ENCODE measurements at places on chromosomes 12 and 14.
A peak's percentile ranks its signal among the peaks of the same experiment; 100 is the strongest.

GRCh38 chr12:121145221-121145620 is 12.5 kb downstream of the P2RX7 start:
- no peak for DNase-seq

DNA sequence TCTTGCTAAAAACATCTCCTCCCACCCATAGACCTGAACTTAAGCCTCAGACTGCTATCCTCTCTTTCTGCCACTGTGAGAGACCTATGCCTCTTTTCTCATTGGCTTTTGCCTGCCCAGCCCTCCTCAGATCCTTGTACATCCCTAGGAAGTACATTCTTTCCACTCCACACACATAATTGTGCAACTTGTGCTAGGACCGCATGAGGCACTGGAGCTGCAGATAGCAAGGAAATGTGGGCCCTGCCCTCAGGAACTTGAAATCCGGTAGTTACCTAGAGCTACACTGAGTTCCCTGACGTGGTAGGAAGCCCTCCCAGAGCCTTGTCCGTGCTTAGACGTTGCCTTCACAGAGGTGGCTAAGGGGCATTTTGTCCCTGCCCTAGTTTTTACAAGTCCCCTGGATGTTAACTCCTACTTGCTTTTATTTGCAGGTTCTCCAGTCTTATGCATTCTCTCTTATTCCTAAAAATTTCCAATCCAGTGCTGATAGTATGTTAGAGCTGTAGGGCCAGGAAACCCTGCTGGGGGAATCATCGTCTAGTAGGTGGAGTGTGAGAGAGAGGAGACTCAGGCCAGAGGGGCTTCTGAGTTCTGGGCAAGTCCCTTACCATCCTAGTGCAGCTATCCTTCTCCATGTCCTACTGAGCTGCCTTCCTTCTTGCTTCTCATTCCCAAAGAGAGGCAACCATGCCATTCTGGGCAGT is 41.3 kb downstream of the NTF3 start:
- no peak for DNase-seq

DNA sequence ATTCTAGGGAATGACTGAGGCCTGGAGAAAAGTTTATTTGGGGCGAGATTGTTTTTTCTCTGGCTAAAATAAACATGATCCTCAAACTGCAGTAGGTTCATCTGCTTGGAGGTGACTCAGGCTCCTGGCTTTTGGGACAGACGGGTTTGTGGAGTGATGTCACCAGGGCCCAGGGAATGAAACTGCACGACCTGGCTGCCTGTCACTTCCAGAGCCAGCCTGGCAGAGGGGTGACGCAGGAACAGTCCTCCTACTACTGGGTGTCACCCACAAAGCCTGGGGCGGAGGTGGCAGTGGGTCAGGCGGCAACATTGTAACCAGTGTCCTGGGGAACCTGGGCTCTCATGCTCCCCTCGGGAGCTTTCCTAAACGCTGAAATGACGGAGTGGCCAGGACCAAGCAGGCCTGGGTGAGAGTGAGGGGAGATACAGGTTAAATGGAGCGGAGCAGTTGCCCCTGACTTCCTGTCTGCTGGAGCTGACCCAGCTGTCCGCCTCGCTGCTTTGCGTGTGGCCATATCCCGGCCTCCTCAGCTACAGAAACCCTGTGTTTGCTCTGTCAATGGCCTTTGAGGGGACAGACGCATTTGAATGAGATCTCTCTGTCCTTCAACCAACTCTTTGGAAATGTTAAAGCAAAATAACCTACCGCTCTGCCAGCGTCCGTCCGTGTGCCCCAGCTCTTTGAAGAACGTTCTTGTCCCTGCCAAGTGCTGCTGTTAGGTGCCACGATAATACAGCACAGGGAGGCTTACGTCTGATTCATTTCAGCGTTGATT is 6.5 kb downstream of the HIP1R start:
- DNase-seq, result peak; percentile 47

DNA sequence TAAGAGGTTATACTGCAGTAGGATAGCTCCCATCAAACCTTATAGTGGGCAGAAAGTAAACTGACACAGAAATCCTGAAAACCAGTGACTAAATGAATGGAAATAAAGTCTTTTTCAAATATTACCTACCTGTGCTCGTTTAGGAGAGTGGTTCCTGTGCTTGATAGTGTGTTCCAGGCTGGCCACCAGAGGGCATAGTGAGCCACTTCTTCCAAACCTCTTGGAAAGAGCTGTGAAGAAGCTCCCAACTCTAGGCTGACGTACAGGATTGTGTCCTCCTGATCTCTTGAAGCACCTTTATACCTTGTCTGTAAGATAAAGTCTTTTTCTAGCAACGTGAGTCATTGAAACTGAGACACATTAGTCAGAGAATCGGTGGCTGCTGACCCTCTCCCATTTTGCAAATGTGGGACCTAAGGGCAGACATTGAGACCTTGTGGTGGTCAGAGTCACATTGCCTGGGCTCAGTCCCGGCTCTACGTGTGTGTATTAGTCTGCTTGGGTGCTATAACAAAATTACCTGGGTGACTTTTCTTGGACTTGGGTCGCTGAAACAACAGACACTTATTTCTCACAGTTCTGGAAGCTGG is 17.6 kb downstream of the TDP1 start:
- DNase-seq, result peak; percentile 67

- DNase-seq, result no peak
Observed at GRCh38 chr12:42135259-42135814, 9.3 kb downstream of the GXYLT1 start.

DNA sequence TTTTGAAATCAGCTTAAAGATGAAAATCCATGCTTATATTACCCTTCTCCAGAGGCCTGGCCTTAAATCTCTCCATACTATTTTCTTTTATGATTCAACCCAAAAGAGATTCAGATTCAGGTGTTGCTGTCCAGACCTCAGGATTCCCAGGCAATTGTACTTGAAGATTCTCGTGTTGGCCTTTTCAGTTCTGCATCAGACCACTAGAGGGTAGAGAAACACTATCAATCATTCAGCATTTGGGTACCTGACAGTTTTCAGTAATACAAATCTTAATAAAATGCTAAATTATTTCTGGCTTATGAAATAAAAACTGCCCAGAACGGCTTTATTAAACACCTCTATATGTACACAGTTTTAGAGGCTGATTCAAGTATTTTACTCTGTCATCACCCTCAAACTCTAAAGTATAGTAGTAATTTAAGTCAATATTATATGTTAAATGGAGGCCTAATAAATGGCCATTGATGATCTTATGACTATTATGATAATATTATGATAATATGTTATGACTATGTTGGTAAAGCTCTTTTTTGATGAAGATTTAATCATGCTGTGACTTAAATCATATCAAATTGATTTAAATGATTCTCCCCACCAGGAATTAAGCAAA is 301.1 kb downstream of the DUSP6 start:
- DNase-seq, result no peak

DNA sequence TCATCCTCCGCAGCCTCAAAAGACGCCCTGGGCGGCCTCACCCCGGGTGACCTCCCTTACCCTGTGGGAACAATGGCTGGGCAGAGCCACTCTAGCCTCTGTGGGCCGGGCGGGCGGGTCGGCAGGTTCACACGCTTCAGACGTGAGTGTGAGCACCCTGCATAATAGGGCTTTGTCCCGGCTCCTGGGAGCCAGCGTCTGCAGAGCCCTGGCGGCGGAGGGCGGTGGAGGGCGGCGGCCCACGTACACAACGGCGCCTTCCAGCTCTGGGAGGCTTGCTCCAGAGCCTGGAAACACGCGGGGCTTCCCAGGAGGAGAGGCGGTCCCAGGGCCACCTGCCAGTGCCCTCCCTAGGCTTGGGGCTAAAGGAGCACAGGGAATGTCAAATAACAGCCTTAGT is 205.6 kb downstream of the BCL11B start:
- DNase-seq, result no peak

DNA sequence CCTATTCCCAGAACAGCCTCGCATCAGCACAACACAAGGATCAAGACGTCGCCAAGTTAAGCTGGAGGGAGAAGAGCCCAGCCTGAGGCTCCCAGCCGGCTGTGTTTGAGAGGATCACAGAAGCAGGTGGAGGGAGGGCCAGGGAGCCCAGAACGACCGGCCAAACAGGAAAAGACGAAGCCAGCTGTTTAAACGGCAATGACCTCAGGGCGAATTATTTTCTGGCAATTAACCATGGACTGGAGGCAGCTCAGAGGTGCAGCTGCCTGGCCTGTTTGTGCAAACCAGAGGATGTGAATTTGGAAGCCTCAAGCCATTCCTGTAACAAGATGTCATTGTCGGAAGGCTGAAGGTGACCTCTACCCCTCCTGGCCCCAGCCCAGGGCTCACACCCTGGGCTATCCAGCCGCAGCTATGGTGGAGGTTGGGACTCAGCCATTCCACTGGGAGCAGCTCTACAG is 175.8 kb upstream of the PRMT8 start:
- peak; percentile 96 for DNase-seq

DNA sequence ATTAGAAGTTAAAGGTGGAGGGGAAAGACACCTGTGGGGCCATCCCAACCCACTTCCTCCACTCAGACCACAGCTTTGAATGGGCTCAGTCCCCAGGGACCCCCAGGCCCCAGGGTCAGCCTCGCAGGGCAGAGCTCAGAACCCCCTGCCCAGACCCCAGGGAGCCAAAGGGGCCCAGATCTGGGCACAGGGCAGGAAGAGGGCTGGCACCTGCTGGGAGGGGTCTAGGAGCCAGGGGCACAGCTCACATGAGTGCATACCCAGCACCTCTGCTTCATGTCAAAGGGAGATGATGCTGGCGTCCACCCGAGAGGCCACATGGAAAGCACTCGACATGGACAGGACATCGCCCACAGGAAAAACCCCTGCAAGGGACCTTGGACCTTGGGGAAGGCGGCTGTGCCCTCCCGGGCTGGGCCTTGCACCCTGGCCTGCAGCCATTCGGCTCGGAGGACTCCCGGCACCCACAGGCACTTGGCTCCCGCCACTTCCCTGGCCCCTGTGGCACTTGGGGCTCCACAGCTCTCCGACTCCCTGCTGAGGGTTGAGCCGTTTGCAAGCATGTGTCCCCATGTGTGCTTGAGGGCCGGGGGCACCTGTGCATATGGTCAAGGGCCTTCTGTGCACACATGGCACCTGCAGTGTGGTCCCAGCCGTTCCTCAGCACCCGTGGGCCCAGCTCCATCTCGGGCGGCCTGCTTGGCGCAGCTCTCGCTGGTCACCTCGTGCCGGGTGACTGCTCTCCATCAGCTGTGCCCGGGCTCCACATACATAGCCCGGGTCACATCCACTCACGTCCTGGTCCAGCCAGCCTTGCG is 7.8 kb upstream of the AMN start:
- DNase-seq, result no peak

DNA sequence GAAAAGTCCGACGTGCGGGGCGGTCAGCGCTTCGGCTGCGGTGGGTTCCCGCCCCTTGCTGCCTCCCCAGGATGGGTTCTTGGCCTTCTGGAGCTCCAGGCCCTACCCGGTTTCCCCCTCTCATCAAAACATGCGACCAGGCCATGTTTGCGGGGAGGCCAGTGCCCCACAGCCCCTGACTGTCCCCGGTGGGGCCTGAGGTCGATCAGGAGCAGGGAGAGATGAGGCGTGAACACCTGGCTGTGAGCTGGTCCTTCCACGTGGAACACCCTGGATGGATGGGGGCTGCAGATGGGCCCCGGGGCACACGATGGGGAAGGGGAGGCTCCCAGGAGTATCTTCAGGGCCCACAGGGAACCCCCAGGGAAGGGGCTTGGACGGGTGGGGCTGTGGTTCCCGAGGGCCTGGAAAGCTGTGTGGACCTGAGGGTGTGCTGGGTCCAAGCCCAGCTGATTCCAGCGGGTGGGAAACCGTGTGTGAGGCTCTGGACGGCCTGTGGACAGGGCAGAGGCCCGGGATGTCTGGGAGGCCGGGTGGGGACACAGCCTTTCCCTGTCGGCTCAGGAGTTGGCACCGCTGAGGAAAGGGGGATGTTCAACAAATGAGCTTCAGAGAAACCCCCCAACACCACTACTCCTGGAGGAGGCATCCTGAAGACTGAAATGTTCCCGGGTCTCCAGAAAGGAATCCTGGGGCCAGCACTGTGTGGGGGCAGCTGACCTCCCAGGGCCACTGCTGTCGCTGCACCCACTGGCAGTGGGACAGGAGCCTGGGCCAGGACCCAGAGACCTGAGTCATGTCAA is 187.0 kb upstream of the C14orf180 start:
- DNase-seq, result no peak

DNA sequence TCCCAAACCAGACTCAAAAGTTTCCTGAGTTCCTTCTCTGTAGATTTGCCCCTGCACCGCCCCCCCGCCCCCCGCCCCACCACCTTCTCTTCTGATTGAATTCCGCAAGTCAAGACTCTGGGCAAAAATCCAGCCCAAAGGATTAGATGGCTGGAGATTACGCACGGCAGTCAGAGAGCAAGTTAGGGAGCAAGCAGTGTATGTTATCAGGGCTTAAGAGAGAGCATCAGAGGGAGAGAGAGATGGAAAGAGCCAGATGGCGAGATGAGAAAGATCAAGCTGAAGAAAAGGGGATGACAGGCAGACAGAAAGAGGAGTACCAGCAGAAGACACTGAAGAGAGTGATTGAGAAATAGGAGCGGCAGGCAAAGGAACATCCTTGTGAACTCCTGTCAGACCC is 13.9 kb upstream of the ANKRD33 start:
- DNase-seq, result no peak

GRCh38 chr12:113935459-113935858 is 30.7 kb downstream of the RBM19 start:
- DNase-seq, result no peak

DNA sequence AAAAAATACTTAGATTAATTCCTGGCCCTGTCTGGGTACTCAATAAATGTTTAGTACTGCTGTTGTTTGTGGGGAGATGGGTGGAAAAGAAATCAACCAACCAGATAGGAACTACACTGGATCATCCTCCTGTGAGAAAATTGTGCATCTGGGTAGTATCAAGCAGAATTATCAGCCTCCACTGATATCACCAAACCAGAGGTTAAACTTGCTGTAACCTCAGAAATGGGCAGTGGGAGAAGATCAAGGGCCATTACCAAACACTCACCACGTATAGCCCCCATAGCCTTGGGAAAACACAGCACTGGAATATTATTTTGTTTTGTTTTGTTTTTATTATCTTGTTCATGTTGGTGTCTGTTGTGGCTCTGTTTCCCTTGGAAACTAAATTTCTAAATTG is 19.7 kb downstream of the VEZT start:
- no peak for DNase-seq

GRCh38 chr14:37443461-37443860 is 151.6 kb downstream of the FOXA1 start:
- no peak for DNase-seq

GRCh38 chr12:25280082-25280481 is 29.4 kb upstream of the KRAS start:
- DNase-seq, result no peak

DNA sequence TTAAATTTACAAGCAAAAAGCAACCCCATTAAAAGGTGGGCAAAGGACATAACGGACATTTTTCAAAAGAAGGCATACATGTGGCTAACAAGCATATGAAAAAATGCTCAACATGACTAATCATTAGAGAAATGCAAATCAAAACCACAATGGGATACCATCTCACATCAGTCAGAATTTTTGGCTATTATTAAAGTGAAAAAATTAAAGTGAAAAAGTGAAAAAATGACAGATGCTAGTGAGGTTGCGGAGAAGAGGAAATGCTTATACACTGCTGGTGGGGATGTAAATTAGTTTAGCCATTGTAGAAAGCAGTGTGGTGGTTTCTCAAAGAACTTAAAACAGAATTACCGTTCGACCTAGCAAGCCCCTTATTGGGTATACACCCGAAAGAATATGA is 7.9 kb downstream of the OTOGL start:
- no peak for DNase-seq

GRCh38 chr12:110590806-110591326 is 7.7 kb upstream of the PPTC7 start:
- DNase-seq, result no peak

GRCh38 chr12:52169886-52170285 is 21.9 kb downstream of the KRT80 start:
- DNase-seq, result no peak

- DNase-seq, result no peak
Observed at GRCh38 chr14:33511851-33512640, 438.8 kb downstream of the EGLN3 start.

GRCh38 chr14:69268763-69269162 is 8.8 kb downstream of the GALNT16 start:
- no peak for DNase-seq

Data from ELF-1 (cell line).